Thyroid gland (tissue), 4 donors: ENCODE measurements at places on chromosomes 6 and 20. TPM values are rescaled to one million over a fixed set of nuclear protein-coding genes. Genes with fewer than 3 reads are reported as not detected.
A peak's percentile ranks its signal among the peaks of the same experiment; 100 is the strongest.

The ACTL10 gene
- 2.1 TPM for total RNA-seq

The OR2J3 gene
- total RNA-seq = not detected

The EPPIN gene
- total RNA-seq = 2.2 TPM

The TINAG gene
- not detected for total RNA-seq

The SLX4IP gene
- 8.3 TPM for total RNA-seq

- H3K36me3 ChIP-seq = peaks cover 23% of the 10 kb centered on the region
- peak overlapping the region; percentile 2 for H3K27ac ChIP-seq
- no peaks in the 10 kb centered on the region for H3K27me3 ChIP-seq
- peaks cover 32% of the 10 kb centered on the region for H3K4me1 ChIP-seq
These were observed 8.4 kb downstream of the UCKL1 start for GRCh38 chr20:63947638-63948456.

DNA sequence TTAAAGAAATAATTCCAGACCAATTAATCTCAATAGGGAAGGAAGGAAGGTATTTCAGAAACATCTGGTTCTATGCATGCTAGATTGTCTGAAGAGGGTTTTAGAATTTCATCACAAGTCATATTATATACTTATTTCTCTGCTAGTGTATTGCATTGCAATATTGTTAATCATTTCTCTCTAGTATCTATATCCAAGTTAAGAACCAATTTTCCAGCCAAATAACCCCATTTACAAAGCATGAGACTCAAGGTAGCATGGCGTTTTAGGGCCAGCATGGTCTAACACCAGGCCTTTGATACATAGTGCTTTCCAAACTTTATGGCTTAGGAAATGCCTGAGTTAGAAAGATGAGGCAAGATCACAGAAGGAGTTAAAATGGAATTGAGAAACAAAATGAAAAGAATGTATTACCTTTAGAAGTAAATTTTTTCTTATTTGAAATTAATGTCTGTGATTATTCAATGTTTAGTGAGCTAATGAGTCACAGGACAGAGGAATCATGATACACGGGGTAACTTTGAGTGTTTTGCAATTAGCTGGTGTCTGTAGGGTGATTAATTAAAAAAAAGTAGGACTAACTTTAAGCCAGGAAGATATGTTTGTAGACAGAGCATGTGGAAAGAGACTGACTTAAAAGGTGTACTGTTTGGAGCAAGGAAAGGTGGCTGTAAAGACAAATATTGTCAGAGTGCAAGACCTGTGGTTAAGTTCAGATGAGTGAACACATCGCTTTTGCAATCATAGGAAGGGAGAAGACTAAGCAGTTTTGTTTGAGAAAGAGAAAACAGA, 1006.2 kb upstream of the CITED2 start:
- no peaks in the 10 kb centered on the region for H3K4me1 ChIP-seq
- no peak overlapping the region for H3K4me3 ChIP-seq
- DNase-seq = no peak
- H3K36me3 ChIP-seq = no peaks in the 10 kb centered on the region

DNA sequence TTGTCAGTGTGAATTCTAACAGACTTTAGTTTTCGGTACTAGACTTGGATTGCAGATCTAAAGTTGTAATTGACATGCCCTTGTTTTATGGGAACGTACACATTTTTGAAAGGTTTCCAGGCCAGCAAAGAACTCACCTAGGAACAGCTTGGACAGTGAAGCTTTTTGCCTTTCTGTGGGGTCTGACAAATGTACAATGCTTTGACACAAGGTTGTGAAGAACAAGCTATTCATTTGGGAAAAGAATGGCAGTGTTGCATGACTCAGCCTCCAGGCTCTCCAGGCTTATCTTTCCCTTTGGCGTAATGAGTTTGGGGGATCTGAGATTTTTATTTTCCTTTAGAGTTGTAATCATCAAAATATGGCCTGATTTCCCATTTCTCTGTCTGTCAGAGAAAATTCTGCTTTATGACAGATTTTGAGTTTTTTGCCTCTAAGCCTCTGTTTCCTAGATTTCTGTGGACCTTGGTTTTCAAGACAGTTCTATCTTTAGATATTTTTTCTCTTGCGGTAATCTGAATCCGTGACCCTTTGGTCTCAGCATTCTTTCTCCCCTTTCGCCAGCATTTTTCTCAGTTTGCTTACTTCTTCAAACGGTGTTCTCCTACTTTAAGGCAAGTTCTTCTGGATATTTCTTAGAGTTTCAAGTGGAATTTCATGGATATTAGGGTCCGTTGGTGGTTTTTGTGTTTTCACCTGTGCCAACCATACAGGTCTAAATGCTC, 221.0 kb downstream of the ADGB start:
- no peak overlapping the region for H3K27ac ChIP-seq
- H3K27me3 ChIP-seq = no peaks in the 10 kb centered on the region
- H3K36me3 ChIP-seq = no peaks in the 10 kb centered on the region
- no peaks in the 10 kb centered on the region for H3K4me1 ChIP-seq
- no peak for DNase-seq
- no peak overlapping the region for H3K4me3 ChIP-seq

GRCh38 chr6:156688620-156688971, 88.6 kb upstream of the ARID1B start:
- H3K27me3 ChIP-seq = no peaks in the 10 kb centered on the region
- no peak overlapping the region for H3K27ac ChIP-seq
- H3K4me3 ChIP-seq = no peak overlapping the region
- no peaks in the 10 kb centered on the region for H3K36me3 ChIP-seq

DNA sequence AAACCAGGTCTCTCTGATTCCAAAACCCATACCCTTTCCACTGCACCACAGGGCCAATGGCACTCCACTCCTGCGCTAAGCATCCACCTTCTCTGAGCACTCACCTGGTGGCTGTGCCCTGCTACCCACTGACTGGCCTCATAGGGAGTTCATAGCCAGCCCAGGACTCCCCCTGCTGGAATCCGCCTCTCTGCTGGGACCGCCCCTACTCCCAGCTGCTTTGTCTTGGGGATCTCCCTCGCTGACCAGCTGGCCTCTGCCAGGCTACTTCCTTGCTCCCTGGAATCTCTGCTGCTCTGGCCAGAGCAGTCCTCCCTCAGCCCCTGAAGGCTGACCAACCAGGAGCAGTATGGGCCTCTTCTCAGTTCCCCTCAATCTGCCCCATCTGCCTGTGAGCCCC, 129.7 kb downstream of the FAXC start:
- H3K4me3 ChIP-seq = no peak overlapping the region
- H3K27me3 ChIP-seq = no peaks in the 10 kb centered on the region
- peaks cover 20% of the 10 kb centered on the region for H3K4me1 ChIP-seq
- H3K36me3 ChIP-seq = no peaks in the 10 kb centered on the region

DNA sequence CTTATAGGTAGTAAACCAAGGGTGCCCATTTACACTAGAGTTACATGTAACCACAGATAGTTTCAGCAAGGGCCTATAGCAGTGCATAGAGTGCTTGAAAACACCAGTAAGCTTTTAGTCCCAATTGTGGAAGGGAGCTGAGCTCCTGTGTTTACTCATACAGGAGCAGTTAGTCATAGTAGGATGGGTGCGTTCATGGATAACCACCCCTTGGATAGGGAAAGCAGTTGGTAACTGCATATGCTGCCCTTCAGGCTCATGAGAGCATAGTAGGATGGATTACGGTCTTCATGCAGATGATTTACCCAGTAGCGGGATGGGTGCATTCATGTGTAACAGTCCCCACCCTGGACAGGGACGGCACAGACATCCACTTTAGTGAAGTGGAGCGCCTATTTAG, 45.1 kb downstream of the OR2B6 start:
- H3K27me3 ChIP-seq = no peaks in the 10 kb centered on the region
- no peak overlapping the region for H3K27ac ChIP-seq
- no peak for DNase-seq
- H3K4me3 ChIP-seq = no peak overlapping the region
- no peaks in the 10 kb centered on the region for H3K4me1 ChIP-seq
- H3K36me3 ChIP-seq = no peaks in the 10 kb centered on the region

- H3K27ac ChIP-seq = no peak overlapping the region
- DNase-seq = no peak
- no peak overlapping the region for H3K4me3 ChIP-seq
These were observed 42.9 kb downstream of the ARHGAP18 start for GRCh38 chr6:129667034-129667433.

- no peak overlapping the region for H3K27ac ChIP-seq
- H3K27me3 ChIP-seq = no peaks in the 10 kb centered on the region
- no peak overlapping the region for H3K4me3 ChIP-seq
- H3K4me1 ChIP-seq = peaks cover 18% of the 10 kb centered on the region
- peaks cover 68% of the 10 kb centered on the region for H3K36me3 ChIP-seq
These were observed 11.4 kb downstream of the TRIM38 start for GRCh38 chr6:25973923-25974555.

DNA sequence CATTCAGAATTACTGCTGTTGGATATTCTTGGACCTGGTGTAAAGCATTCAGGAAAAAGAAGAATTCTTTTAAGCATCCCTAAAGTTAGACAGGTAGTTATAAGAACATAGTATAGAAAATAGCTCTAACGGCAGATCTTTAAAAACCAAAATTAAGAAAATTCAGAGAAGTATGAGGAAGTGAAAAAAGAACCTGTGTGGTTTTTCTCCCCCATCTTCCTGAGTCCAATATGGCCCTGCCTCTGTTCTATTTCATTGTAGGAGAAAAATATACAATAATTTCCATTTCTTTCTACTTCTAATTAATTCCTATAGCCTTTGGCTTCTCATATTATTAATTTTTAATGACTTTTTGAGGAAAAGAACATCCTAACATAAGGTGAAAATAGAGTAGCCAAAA, 47.1 kb downstream of the FHL5 start:
- no peaks in the 10 kb centered on the region for H3K36me3 ChIP-seq
- no peak for DNase-seq
- H3K4me3 ChIP-seq = no peak overlapping the region
- H3K4me1 ChIP-seq = no peaks in the 10 kb centered on the region
- no peak overlapping the region for H3K27ac ChIP-seq

GRCh38 chr6:125747589-125748405, 1.6 kb upstream of the HEY2 start:
- peak overlapping the region; percentile 91 for H3K27ac ChIP-seq
- DNase-seq = peak; percentile 62
- no peaks in the 10 kb centered on the region for H3K36me3 ChIP-seq
- H3K4me3 ChIP-seq = peak overlapping the region; percentile 78
- H3K4me1 ChIP-seq = no peaks in the 10 kb centered on the region
- no peaks in the 10 kb centered on the region for H3K27me3 ChIP-seq

DNA sequence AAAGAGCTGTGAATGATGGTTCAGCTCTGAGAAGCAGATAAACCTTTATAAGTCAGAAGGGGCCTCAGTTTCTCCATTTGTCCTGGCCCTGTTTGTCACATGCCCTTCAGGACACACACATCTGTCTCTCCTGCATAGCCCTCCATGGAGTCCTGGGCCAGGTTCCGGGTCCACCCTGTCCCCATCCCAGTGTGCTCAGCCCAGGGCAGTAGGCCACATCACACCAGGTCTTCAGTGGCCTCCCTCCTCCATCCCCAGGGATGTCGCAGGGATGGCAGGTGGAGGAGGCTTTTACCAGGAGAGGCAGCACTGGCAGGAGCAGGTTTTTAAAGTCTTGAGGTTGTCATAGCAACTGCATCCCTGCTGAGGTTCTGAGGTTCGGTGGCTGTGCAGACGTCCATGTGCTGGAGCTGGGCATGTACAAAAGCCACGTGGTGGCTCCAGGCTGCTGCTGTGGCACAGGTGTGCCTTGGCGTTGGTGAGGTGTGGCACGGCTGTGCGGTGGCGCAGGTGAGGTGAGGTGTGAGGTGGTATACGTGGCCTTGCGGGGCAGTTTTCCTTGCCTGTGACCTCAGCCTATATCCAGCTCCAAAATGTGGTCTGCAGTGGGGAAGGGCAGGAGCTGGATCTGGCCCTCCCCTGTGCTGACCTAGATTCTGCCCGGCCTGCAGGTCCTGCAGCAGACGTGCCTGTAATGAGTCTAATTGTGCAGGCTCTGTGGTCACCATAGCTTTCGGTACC, 8.0 kb upstream of the NPBWR2 start:
- DNase-seq = no peak
- no peak overlapping the region for H3K4me3 ChIP-seq
- H3K27ac ChIP-seq = no peak overlapping the region
- no peaks in the 10 kb centered on the region for H3K36me3 ChIP-seq

DNA sequence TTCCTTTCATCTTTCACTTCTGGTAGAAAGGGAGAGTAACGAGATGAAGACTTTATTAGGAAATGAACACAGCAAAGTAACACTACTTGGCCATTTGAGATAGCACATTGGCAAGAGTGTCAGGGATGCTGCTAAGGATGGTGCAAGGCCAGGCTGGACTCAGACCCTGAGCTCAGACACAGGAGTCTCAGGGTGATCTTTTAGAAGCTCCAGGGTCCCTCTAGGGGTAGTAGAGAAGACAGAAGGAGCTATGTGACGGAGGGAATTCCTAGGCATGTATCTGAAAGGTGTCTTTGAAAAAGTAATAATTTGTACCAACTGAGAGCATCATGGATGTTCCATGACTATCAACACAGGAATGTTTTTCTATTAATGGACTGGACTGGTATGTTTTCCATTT, 436.5 kb downstream of the DHX35 start:
- H3K36me3 ChIP-seq = no peaks in the 10 kb centered on the region
- H3K4me3 ChIP-seq = no peak overlapping the region
- no peaks in the 10 kb centered on the region for H3K4me1 ChIP-seq
- H3K27ac ChIP-seq = no peak overlapping the region
- no peaks in the 10 kb centered on the region for H3K27me3 ChIP-seq
- no peak for DNase-seq

DNA sequence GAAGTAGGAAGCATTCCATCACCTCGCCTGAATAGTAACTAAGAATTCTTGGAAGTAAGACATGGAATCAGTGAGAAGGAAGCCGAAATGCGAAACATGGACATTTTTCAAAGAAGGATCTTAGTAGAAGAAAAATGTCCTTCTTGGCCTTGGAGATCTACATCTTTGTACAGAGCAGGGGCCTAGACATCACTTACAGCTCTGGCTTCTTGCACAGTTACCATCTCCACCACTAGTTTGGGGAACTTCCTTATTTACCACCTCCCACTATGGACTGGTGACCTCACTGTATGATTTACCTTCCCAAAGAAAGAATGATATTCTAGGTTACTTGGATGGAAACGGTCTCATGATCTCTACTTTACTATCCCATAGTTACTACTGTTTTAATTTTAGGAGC, 15.7 kb downstream of the CASS4 start:
- no peaks in the 10 kb centered on the region for H3K27me3 ChIP-seq
- H3K27ac ChIP-seq = no peak overlapping the region
- H3K36me3 ChIP-seq = no peaks in the 10 kb centered on the region
- no peaks in the 10 kb centered on the region for H3K4me1 ChIP-seq
